Nasal cavity respiratory epithelium epithelial cell of viscerocranial mucosa (primary cell): ENCODE measurements at places on chromosomes 12 and 14. TPM values are rescaled to one million over a fixed set of nuclear protein-coding genes. Genes with fewer than 3 reads are reported as not detected.

The DPY19L2 gene
- 0.68 and 1.6 TPM in 2 replicates for total RNA-seq

The CHGA gene
- under 0.01 TPM in 1 of 2 replicates, not detected in the other for total RNA-seq

The SLC39A2 gene
- total RNA-seq = 0.64 and 1.0 TPM in 2 replicates

The DERA gene
- 49.1 and 56.7 TPM in 2 replicates for total RNA-seq

The MON2 gene
- 27.0 and 37.6 TPM in 2 replicates for total RNA-seq

The INHBC gene
- total RNA-seq = not detected in 2 replicates

The NGDN gene
- 49.6 and 50.5 TPM in 2 replicates for total RNA-seq

The NELL2 gene
- total RNA-seq = 0.28 TPM in 1 of 2 replicates, not detected in the other

The SLC4A8 gene
- total RNA-seq = 0.14 and 0.68 TPM in 2 replicates

The MGP gene
- not detected in 2 replicates for total RNA-seq

The PTGER2 gene
- total RNA-seq = 0.14 TPM in 1 of 2 replicates, not detected in the other

The BRI3BP gene
- total RNA-seq = 15.4 and 20.8 TPM in 2 replicates

The SLC41A2 gene
- total RNA-seq = 2.1 and 4.5 TPM in 2 replicates

The EGLN3 gene
- total RNA-seq = 7.5 and 58.7 TPM in 2 replicates

The KLRB1 gene
- not detected in 2 replicates for total RNA-seq

The TTC6 gene
- 0.34 and 1.9 TPM in 2 replicates for total RNA-seq

The SUPT16H gene
- 72.8 and 95.0 TPM in 2 replicates for total RNA-seq

The CNTN1 gene
- total RNA-seq = 0.21 and 1.0 TPM in 2 replicates

The RHOJ gene
- total RNA-seq = 0.07 TPM in 1 of 2 replicates, not detected in the other

The FBXL14 gene
- 9.6 and 14.7 TPM in 2 replicates for total RNA-seq

The ADGRD1 gene
- not detected in 2 replicates for total RNA-seq

The LTBP2 gene
- 11.6 and 58.5 TPM in 2 replicates for total RNA-seq

The RAB2B gene
- 22.9 and 30.6 TPM in 2 replicates for total RNA-seq

The ZDHHC22 gene
- total RNA-seq = not detected in 2 replicates

The LIN7A gene
- total RNA-seq = not detected in 2 replicates

The SRRM4 gene
- not detected in 2 replicates for total RNA-seq

The VPS37B gene
- 23.2 and 36.5 TPM in 2 replicates for total RNA-seq

The LALBA gene
- not detected in 2 replicates for total RNA-seq

The SERPINA9 gene
- not detected in 2 replicates for total RNA-seq

The KTN1 gene
- 200 and 239 TPM in 2 replicates for total RNA-seq

The P2RX7 gene
- total RNA-seq = under 0.01 and 2.1 TPM in 2 replicates

The SLC6A15 gene
- 40.5 and 86.1 TPM in 2 replicates for total RNA-seq

The TEX52 gene
- total RNA-seq = not detected in 2 replicates

The LTBR gene
- 60.1 and 95.4 TPM in 2 replicates for total RNA-seq

The MRPL51 gene
- total RNA-seq = 85.8 and 94.7 TPM in 2 replicates

The TAS2R43 gene
- 0.34 TPM in 1 of 2 replicates, not detected in the other for total RNA-seq
